Activated CD4-positive, alpha-beta T cell treated with anti-CD3 and anti-CD28 coated beads, Interleukin-2, amount 10 ng/mL, durations not matched to agents 7 days and 5 days (primary cell): ENCODE measurements at places on chromosomes 7 and 10. TPM values are rescaled to one million over a fixed set of nuclear protein-coding genes. Genes with fewer than 3 reads are reported as not detected.

The IL6 gene
- total RNA-seq = 0.92 TPM

The PTF1A gene
- total RNA-seq = not detected

The DPYSL4 gene
- total RNA-seq = 1.6 TPM

The LRCH4 gene
- 217 TPM for total RNA-seq

The SNCG gene
- total RNA-seq = not detected

The HIP1 gene
- 2.2 TPM for total RNA-seq

The CTTNBP2 gene
- not detected for total RNA-seq

The PRKAR2B gene
- total RNA-seq = 1.2 TPM

The CDHR1 gene
- not detected for total RNA-seq

The WIPF3 gene
- total RNA-seq = not detected

The NUTM2E gene
- total RNA-seq = 0.67 TPM

The UCMA gene
- not detected for total RNA-seq

The ZC3HAV1L gene
- 16.5 TPM for total RNA-seq

The TBC1D12 gene
- total RNA-seq = 0.07 TPM

The MYO3A gene
- not detected for total RNA-seq

The ADAM22 gene
- 1.1 TPM for total RNA-seq

The GNGT1 gene
- total RNA-seq = not detected

The YWHAG gene
- 75.1 TPM for total RNA-seq

The GLI3 gene
- 0.12 TPM for total RNA-seq

The HOXA3 gene
- total RNA-seq = not detected

The CYP3A4 gene
- total RNA-seq = not detected

The CARD11 gene
- total RNA-seq = 167 TPM

The PAX4 gene
- total RNA-seq = not detected

The LRMDA gene
- not detected for total RNA-seq

The TRIL gene
- total RNA-seq = not detected

The CYP2C8 gene
- total RNA-seq = not detected

The HKDC1 gene
- total RNA-seq = 10.9 TPM

The GPER1 gene
- 0.08 TPM for total RNA-seq

The PDE6C gene
- total RNA-seq = not detected

The ELFN1 gene
- 0.07 TPM for total RNA-seq

The COBL gene
- not detected for total RNA-seq

The CDH23 gene
- 4.5 TPM for total RNA-seq

The FZD8 gene
- total RNA-seq = 0.15 TPM

The STRA8 gene
- total RNA-seq = not detected

The ANKRD61 gene
- total RNA-seq = not detected

The CPA2 gene
- total RNA-seq = not detected

The TMEM176A gene
- not detected for total RNA-seq

The KAZALD1 gene
- total RNA-seq = 0.27 TPM

The AGAP5 gene
- total RNA-seq = 10.2 TPM

The COL26A1 gene
- total RNA-seq = not detected

The GPR146 gene
- 13.3 TPM for total RNA-seq

The NRP1 gene
- total RNA-seq = 0.40 TPM

The C7orf25 gene
- total RNA-seq = 5.1 TPM

The PRR15 gene
- total RNA-seq = not detected

The MUC12 gene
- total RNA-seq = not detected

The SLC39A12 gene
- total RNA-seq = not detected

The SSC4D gene
- total RNA-seq = 0.60 TPM

The SPAM1 gene
- total RNA-seq = not detected

The AKR1D1 gene
- not detected for total RNA-seq

The SPAG6 gene
- 0.75 TPM for total RNA-seq

The TNS3 gene
- not detected for total RNA-seq

The CASD1 gene
- total RNA-seq = 13.2 TPM

The OR2F2 gene
- not detected for total RNA-seq

The C7orf57 gene
- total RNA-seq = 0.10 TPM

The SAMD9L gene
- 145 TPM for total RNA-seq

The DLX6 gene
- not detected for total RNA-seq

The CRPPA gene
- total RNA-seq = 0.60 TPM

The HABP2 gene
- not detected for total RNA-seq
